ENCODE measurements at places on chromosomes 4 and X.

GRCh38 chr4:24731448-24731847 lies 63.9 kb upstream of the SOD3 start:
- no peak for DNase-seq

GRCh38 chr4:169060391-169061091 lies 50.5 kb upstream of the CBR4 start:
- DNase-seq: no peak

GRCh38 chr4:94484818-94485217 lies 33.1 kb downstream of the PDLIM5 start:
- no peak for DNase-seq

GRCh38 chr4:5824227-5824626 lies 68.7 kb downstream of the CRMP1 start:
- no peak for DNase-seq

GRCh38 chr4:10104211-10104990 lies 12.2 kb downstream of the WDR1 start:
- no peak for DNase-seq

DNA sequence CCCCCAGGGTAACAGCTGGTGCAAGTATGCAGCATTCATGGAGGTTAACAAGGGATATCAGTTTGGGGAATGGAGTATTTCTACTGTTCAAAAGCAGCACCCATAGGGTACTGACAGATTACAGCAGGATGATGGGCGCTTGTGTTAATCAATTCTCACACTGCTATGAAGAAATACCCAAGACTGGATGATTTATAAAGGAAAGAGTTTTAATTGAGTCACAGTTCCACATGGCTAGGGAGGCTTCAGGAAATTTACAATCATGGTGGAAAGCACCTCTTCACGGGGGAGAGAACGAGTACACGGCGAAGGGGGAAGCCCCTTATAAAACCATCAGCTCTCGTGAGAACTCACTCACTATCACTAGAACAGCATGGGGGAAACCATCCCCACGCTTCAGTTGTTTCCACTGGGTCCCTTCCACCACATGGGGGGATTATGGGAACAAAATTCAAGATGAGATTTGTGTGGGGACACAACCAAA lies 64.1 kb downstream of the TNIP2 start:
- no peak for DNase-seq

GRCh38 chr4:84319124-84319523 lies 180.0 kb downstream of the NKX6-1 start:
- DNase-seq: no peak

DNA sequence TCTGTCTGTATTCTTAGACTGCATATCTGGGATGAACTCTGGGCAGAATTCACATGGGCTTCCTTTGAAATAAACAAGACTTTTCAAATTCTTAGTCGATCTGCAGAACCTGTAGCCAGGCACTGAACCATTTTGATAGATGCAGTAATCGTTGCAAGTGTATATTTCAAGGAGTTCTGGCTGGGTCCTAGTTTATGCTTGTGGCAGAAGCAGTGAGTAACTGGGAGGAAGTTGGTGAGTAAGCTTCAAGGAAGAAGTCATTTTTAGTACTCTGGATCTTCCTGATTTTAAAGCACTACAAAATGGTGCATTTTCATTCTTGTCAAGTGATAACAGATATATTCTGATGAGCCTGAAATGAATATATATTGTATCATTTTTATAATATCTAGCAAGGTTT lies 9.5 kb downstream of the HPRT1 start:
- DNase-seq: no peak

DNA sequence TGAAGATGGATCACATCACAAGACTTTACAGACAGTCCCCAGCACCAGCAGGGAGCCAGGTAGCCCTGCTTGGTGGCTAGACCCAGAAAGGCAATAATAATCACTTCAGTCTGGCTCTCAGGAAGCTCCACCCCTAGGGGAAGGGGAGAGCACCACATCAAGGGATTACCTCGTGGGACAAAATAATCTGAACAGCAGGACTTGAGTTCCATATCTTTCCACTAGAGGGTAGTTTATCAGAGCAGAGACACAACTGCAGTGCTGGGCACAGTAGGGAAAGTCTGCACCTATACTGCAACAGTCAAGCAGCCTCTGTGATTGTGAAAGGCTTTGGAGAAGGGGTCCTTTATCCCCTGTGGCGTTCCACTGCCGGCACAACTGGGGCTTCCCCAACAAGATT lies 547.0 kb upstream of the POU3F4 start:
- DNase-seq: no peak

DNA sequence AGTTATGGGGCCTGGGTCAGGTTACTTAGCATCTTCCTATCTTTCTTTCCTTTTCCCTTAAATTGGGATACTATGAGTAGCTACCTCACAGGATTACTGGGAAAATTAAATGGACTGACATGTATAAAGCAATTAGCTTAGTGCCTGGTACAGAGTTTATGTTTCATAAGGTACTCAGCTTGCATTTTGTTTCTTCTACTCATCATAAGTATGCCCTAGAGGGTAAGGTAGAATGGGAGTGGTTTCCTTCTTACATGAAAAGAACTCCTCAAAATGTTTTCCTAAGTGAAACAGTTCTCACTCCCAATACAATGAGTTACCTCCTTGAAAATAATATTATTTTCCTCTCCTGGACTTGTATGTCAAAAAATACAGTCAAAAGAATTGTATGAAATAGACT lies 75.7 kb downstream of the NPFFR2 start:
- DNase-seq: no peak

DNA sequence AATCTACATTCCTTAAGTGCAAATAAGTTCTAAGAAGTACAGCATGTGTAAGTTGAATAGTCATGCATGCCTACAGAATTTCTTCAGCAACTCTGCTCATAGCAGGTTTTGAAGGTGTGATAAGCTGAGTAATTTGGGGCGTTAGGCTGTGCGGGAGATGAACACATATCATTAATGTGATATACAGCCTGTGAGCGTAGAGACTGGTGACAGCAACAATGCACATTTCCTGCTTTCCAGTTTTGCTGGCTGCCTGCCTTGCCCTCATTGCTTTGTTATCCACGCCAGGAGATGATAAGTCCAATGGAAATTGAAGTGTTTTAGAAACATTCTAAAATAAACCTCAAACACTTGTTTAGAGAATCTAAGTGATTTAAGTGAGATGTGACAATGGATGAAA lies 1709.4 kb downstream of the ARAP2 start:
- no peak for DNase-seq

- no peak for DNase-seq
These were observed 1594.7 kb downstream of the TECRL start for GRCh38 chr4:62814510-62815047.

- no peak for DNase-seq
These were observed 72.6 kb downstream of the STOX2 start for GRCh38 chr4:183977707-183978106.

DNA sequence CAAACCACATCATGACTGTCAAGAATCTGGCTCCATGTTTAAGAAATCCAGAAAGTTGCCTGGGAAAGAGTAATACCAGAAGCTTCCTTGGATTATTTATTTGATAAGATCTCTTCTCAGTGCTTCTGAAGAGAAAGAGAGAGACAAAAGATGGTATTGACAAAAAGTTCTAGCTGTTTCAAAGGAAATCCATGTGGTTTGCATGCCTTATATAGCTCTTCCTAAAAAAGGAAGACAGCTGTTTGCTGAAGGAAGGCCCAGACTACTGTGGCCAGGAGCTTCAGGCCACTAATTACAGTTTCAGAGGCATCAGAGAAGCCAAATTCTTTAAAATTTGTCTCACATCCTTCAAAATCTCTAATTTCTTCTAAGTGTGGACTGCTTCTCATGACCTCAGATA lies 565.2 kb upstream of the SLIT2 start:
- DNase-seq: no peak

- no peak for DNase-seq
These were observed 64.3 kb downstream of the PDLIM5 start for GRCh38 chr4:94516067-94516466.

DNA sequence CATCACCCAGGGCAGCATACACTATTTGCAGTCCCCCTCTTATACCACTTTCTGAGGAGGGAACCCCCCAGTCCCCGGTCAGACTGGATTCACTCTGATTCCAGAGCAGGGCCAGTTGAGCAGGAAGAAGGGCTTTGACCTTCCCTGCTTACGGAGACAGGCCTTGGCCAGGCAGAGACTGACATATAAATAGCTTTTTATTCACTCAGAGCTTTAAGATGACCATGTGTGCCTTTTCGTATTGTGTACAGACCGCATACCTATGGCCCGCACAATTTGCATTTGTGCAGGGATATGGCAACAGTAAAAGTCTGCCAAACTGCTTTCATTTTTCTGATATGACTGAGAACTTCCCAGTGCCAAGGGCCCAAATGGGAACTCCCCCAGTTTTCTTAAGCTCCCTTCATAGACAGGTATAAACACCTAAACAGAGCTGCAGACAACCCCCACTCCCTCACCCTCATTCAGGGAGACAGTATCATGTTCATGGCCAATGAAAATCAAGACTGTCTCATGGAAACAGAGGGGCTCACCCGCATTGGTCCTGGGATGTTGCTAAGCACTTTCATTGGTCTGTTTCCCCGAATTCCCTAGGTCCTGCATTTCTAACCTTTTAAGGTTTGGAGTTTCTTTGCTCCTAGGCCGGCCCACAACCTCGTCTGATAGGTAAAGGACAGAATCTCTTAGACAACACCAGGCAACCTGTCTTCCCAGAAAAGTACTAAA lies 86.0 kb downstream of the RTL5 start:
- DNase-seq: no peak

DNA sequence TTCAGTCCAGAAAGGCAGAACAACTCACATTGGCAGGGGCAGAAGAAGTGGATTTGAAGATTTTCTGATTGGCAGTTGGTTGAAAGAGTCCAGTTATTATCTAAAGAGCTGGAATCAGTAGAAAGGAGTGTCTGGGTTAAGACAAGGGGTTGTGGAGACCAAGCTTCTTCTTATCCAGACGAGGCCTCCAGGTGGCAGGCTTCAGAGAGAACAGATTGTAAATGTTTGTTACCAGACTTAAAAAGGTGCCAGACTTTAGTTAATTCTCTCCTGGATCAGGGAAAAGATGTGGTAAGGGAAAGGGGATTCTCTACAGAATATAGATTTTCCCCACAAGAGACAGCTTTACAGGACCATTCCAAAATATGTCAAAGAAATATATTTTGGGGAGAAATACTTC lies 36.7 kb upstream of the TLR3 start:
- DNase-seq: no peak
